Temporal lobe (tissue), 4 donors: ENCODE measurements at places on chromosomes 6 and 20. TPM values are rescaled to one million over a fixed set of nuclear protein-coding genes. Genes with fewer than 3 reads are reported as not detected.

Gene RSPH4A
- 2.0 TPM for total RNA-seq

Gene RFX6
- not detected for total RNA-seq

Gene HCRTR2
- total RNA-seq, result 13.3 TPM

Gene DOK5
- total RNA-seq, result 152 TPM

Gene CFAP206
- total RNA-seq, result 1.2 TPM

Gene VSX1
- total RNA-seq, result under 0.01 TPM

Gene BMP6
- total RNA-seq, result 3.4 TPM

Gene FAM50B
- 11.8 TPM for total RNA-seq

Gene SRMS
- not detected for total RNA-seq

Gene VWA7
- 0.98 TPM for total RNA-seq

Gene HFE
- total RNA-seq, result 1.2 TPM

Gene MOG
- total RNA-seq, result 0.25 TPM

Gene CNR1
- total RNA-seq, result 265 TPM

Gene DLK2
- total RNA-seq, result 4.4 TPM

Gene CALHM4
- not detected for total RNA-seq

Gene ALDH8A1
- total RNA-seq, result 0.74 TPM

Gene SLC26A8
- 3.2 TPM for total RNA-seq

Gene TMC2
- total RNA-seq, result 3.4 TPM

Gene AFDN
- total RNA-seq, result 179 TPM

Gene SUMO4
- 4.2 TPM for total RNA-seq

Gene SLC22A7
- 0.25 TPM for total RNA-seq

Gene OR12D3
- not detected for total RNA-seq

Gene LTB
- total RNA-seq, result not detected

Gene CPNE1
- 42.8 TPM for total RNA-seq

Gene CTSZ
- total RNA-seq, result 10.6 TPM

Gene GPLD1
- total RNA-seq, result 8.9 TPM

Gene CLDN20
- not detected for total RNA-seq

Gene DLL1
- total RNA-seq, result 9.1 TPM

Gene PRDM1
- total RNA-seq, result 1.7 TPM

Gene C4A
- 14.5 TPM for total RNA-seq

Gene PGBD1
- total RNA-seq, result 15.5 TPM

Gene OPRL1
- 8.4 TPM for total RNA-seq

Gene BNIP5
- total RNA-seq, result 0.25 TPM

Gene MAP7
- total RNA-seq, result 4.2 TPM

Gene TGM3
- total RNA-seq, result 0.25 TPM

Gene YWHAB
- total RNA-seq, result 138 TPM

Gene DEFB132
- total RNA-seq, result not detected

Gene SAMD3
- 6.1 TPM for total RNA-seq

Gene PDYN
- total RNA-seq, result 4.9 TPM

Gene SLC17A1
- total RNA-seq, result not detected

Gene VIP
- 3.0 TPM for total RNA-seq

Gene MCM8
- total RNA-seq, result 3.9 TPM

Gene DDO
- 0.25 TPM for total RNA-seq

Gene SAPCD1
- total RNA-seq, result 0.74 TPM

Gene SAMD10
- total RNA-seq, result 7.6 TPM

Gene ADAT2
- total RNA-seq, result 3.4 TPM

Gene DSN1
- total RNA-seq, result 4.2 TPM

Gene DIDO1
- 32.2 TPM for total RNA-seq

Gene FAM209B
- not detected for total RNA-seq

Gene SNAP91
- 86.1 TPM for total RNA-seq

Gene SLC32A1
- total RNA-seq, result 5.9 TPM

Gene PPIL6
- 21.1 TPM for total RNA-seq

Gene ADAM33
- 2.0 TPM for total RNA-seq
